Stimulated activated CD8-positive, alpha-beta memory T cell treated with anti-CD3 and anti-CD28 coated beads, Interleukin-7, amount 100 ng/mL, for 1 hour (primary cell): ENCODE measurements at places on chromosomes 7 and 10.
A peak's percentile ranks its signal among the peaks of the same experiment; 100 is the strongest.

DNA sequence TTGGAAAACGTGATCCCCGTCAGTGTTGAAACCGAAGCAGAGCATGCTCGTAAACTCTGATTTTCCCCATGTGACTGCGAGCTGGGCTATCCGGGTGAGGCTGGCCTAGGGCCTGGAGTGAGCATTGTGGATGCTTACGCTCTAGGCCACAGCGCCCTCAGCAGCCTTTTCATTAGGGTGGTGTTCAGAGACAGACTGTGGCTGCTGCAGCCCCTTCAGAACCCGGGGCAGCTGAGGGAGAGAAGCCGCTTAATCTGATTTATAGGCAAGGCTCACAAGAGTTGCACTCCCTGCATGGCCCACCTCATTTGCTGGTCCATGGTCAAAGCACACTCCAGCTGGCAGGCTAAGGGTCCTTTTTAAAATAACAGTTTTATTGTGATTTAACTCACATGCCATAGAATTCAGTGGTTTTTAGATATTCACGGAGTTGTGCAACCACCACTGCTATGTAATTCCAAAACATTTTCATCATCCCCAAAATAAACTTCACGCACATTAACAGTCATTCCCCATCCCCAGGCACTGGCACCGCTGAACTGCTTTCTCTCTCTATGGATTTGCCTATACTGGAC is 72.5 kb downstream of the SYPL1 start:
- no peak for DNase-seq

DNA sequence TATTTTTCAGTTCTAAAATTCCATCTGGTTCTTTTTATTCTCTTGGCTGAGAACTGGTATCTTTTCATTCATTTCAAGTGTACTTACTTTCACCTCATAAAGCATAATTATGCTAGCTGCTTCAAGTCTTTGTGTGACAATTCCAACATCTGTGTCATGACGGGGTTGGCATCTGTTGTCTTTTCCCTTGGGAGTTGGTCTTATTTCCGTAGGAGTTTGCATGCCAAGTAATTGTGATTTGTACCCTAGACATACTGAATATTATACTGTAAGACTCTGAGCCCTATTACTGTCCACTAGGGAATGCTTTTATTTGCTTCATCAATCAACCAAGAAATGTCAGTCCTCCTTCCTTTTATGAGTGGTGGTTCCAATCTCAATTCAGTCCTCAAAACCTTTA is 24.6 kb upstream of the HUS1 start:
- DNase-seq = no peak

GRCh38 chr7:27157702-27158431 is 1.4 kb upstream of the HOXA7 start:
- DNase-seq = no peak

DNA sequence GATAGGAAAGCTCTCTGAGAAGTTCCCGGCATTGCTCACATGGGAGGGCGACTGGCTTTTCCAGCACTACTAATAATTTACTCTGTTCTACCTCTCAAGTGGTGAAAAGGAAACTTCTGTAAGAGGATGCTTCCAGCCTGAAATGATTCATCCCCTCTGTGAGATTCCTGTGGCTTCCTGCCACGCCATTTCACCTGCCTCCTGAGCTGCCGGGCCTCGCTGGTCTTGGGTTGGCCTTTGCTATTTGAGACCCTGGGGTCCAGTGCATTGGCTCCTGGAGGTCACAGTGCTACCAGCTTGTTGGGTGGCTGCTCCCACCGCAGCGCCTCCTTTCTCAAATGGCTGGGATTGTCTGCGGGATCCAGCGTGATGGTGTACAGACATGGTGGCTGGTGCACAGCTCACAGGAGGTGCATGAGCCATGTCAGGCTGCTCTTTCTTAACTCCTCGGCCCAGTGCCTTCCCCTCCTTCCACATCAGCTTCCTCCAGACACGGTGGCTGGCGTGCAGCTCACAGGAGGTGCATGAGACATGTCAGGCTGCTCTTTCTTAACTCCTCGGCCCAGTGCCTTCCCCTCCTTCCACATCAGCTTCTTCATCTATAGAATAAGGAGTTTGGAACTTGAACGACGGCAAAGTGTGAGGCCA is 42.9 kb upstream of the PCBD1 start:
- no peak for DNase-seq

DNA sequence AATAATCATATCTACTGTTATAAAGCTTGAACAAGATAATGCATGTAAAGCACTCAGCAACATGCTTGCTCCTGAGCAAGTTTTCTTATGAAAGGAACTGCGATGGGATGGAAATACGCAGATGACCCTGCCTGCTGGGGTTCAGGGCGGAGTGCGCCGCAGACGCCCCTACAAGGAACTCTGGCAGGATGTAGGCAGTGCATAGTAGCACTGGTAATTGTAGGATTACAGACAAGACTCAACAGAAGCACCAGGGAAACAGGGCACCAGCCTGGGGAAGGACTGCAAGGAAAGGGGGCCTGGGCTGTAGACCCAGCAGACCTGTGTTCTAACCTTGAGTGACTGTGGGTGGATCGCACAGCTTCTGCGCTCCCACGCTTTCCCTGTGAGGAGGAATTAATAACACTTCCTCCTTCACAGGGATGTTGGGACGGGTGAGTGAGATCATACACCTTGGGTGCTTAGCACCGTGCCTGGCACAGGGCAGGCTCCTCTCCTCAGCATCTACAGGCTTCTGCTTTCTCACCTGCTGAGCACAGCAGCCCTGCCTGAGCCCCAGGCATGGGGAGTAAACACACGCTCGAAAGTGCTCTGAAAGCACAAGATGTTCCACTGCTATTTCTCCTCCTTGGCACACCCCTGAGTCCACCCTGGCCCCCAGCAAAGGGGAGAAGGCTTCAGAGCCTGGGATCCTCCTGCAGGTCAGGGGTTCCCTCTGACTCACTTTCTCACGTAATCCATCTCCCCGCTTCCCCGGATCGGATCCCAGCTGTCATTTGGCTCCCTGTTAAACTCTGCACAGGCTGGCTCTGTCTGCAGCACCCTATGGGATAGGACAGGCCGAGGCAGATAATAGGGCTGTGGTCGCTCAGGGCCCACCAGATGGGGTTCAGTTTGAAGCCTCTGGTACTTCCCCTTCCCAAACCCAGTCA is 19.2 kb downstream of the ITPRIP start:
- DNase-seq = no peak

GRCh38 chr7:37284805-37285231 is 163.8 kb downstream of the ELMO1 start:
- no peak for DNase-seq

DNA sequence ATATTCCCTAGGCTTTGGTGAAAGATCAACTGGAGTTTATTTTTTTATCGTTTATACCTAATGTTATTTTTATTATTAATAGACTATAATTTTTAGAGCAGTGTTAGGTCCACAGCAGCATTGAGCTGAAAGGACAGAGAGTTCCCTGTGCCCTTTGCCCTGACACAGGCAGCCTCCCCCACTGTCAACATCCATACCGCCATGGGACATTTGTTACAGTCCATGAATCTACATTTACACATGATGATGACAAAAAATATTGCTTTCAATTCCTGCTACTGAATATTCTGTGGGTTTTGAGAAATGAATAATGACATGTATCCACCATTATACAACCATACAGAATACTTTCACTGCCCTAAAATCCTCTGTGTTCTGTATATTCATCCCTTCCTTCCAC is 1297.5 kb upstream of the SORCS1 start:
- DNase-seq = no peak

GRCh38 chr10:130459851-130460490 is 323.8 kb downstream of the GLRX3 start:
- no peak for DNase-seq

GRCh38 chr10:22308390-22308789 is 7.8 kb upstream of the COMMD3 start:
- DNase-seq = no peak

DNA sequence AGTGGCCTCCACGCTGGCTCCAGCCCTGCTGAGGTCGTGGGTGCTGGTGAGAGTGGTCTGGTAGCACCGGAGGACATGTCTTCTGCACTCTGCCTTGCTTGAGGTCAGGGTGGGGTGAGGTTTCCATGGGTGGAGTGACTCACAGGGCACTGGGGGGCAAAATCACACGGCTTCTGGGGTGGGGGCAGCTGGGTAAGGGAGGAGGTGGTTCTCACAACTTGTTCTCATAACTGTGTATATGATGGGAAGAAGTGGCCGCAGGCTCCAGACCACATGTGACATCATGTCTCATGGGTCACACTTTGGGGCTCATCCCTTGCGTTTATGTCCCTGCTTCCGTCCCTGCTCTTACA is 884 bp upstream of the PRF1 start:
- DNase-seq = peak; percentile 39

- no peak for DNase-seq
Measured at GRCh38 chr10:89295597-89295996, 6.2 kb upstream of the IFIT2 start.

GRCh38 chr7:113742377-113742776 is 176.4 kb downstream of the PPP1R3A start:
- no peak for DNase-seq

DNA sequence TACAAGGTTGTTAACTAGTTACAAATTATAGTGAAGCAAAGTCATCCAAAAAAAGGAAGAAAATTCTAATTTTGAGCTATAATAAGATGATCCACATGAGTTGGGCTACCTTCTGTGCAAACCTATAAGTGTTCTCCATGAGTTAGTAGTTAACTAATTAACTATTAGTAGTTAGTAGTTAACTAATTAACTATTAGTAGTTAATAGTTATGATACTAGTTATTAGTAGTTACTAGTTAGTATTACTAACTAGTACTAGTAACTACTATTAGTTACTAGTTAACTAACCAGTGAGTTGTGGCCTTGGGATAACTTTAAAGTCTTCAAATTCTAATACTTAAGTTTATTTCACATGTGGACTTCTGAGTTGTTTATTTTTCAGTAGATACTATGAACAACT is 453.4 kb upstream of the GRM3 start:
- DNase-seq = no peak

- no peak for DNase-seq
Measured at GRCh38 chr7:100356416-100357068, 1.4 kb upstream of the PILRB start.

DNA sequence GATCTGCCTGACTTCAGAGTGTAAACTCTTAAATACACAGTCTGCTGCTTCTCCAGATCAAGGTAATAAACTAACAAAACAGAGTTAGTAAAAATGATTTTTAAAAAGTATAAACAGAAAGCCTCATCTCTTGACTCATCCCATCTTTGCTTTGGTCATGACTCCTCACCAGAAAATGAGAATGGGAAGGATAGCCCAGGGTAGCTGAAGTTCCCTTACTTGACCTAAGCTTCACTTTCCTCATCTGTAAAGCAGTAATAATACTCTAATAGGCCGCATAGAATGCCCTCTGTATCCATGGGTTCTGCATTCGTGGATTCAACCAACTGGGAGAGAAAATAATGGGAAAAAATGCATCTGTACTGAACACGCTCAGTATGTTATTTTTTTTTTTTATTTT is 11.3 kb upstream of the SLC25A28 start:
- DNase-seq = no peak

- DNase-seq = no peak
Measured at GRCh38 chr10:23630376-23630775, 191.5 kb downstream of the OTUD1 start.

GRCh38 chr10:44030132-44030531 is 354.8 kb downstream of the CXCL12 start:
- no peak for DNase-seq

- no peak for DNase-seq
Measured at GRCh38 chr10:34498821-34499220, 316.3 kb downstream of the PARD3 start.

- DNase-seq = no peak
Measured at GRCh38 chr10:14924013-14924412, 29.9 kb downstream of the DCLRE1C start.

GRCh38 chr10:62081341-62082270 is 180.1 kb downstream of the ARID5B start:
- no peak for DNase-seq

DNA sequence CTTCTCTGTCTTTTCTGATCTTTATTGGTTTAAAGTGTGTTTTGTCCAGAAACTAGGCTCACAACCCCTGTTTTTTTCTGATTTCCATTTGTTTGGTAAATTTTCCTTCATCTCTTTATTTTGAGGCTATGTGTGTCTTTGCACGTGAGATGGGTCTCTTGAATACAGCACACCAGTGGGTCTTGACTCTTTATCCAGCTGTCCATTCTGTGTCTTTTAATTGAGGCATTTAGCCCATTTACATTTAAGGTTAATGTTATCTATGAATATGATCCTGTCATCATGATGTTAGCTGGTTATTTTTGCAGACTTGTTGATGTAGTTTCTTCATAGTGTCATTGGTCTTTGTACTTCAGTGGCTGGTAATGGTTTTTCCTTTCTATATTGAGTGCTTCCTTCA is 10.1 kb downstream of the TEX36 start:
- DNase-seq = no peak

DNA sequence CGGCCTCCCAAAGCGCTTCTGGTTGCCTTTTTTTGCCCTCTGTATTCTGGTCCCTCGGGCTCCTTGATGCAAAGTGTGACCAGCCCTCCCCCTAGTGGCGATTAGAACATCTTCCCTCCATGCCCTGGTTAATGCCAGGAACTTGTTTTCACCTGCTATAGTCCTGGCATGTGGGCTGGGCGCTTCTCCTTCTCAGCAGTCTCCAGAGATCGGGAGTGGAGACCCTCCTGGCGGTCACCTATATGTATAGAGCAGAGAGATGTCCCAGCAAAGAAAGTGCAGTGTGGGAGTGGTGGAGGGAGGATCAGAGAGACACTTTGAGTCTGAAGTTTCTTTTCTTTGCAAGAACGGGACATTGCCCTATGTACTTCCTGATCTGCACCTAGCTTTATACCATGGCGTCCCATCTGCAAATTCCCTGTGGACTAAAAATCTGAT is 264.1 kb downstream of the OTUD1 start:
- no peak for DNase-seq

- DNase-seq = no peak
Measured at GRCh38 chr10:30374353-30374752, 25.3 kb upstream of the MTPAP start.

DNA sequence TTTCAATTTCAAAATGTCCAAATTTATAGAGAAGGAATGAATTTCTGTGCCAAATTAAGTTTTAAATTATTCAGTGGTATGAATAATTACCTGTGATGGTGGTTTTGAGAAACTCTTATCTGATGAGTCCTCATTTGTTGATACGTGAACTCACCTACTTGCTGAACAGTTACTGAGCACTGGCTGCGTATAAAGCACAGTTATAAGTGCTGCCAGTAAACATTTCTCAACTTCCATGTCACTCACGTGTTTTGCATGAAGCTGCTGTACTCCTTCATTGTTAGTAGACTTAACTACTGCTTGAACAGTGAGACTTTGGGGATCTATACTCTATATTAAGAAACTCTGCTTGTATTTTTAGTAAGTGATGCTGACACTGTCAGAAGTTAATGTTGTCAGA is 269.1 kb upstream of the FZD8 start:
- no peak for DNase-seq

GRCh38 chr7:38452681-38453108 is 178.5 kb downstream of the AMPH start:
- no peak for DNase-seq
